ENCODE measurements at places on chromosomes 6 and 20.

GRCh38 chr20:50837532-50838321 lies 42.9 kb downstream of the BCAS4 start:
- peak; percentile 78 for DNase-seq

- no peak for DNase-seq
Measured at GRCh38 chr20:39038495-39038894, 76.4 kb downstream of the DHX35 start.

DNA sequence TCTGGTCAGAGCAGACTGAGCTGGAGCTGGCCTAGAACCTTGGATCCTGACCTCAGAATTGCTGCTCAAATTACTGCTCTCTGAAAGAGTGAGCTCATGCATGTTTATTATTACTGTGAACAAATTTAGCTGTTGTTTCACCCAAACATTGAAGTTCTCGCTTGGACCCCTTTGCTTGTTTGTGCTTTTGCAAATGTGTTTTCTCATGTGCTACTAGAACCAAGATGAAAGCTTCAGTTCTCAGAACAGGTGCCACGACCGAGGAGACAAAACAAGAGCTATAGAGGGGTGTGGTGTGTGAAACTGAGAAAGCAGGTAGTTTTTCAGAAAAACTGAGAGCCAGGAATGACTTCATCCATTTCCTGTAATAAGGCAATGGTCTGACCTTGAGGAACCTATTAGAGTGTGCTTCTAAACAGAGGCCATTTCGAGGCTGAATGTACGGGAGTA lies 50.0 kb upstream of the ESR1 start:
- DNase-seq, result no peak

DNA sequence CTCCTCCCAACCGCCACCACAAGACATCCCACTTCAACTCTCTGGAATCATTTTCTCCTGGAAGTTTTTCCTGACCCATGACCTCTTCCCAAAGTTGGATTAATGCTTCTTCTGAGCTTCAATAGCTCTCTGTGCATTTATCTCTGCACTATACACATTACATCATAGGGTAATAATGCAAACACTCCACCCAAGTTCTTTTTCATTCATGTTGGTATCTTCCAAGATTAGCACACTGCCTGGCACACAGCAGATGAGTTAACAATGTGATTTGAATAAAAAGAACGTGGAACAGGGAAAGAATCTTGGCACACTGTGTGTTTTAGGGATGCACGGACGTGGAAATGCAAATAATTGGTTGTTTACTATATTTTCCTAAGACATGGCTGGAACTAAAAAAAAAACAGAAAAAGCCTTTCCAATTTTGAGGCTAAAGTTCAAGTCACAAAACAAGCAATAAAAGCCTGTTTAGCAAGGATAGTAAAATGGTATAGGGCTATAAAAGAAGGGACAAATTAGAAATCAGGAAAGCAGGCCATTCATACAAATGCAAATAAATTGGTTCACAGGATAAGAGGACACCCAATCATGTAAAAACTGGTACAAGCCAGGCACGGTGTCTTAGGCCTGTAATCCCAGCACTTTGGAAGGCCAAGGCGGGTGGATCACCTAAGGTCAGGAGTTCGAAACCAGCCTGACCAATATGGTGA lies 1.6 kb upstream of the FAM135A start:
- no peak for DNase-seq

DNA sequence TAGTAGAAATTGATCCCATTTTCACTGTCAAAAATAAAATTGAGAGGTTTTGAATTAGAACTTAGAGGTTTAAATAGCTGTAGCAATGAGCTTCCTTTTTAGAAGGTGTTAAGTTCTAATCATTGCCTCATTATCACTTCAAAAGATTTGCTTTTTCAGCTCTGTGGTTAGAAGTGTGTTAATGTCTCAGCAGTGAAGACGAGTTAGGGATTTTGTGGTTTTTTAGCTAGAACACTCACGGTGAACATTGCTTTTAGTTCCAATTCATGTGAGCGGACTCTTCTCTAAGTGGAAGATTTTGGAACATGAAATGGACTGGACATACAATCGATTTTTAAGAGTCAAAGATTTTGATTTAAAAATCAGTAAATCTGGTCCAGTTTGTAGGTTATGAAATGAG lies 12.7 kb upstream of the IFNGR1 start:
- no peak for DNase-seq

DNA sequence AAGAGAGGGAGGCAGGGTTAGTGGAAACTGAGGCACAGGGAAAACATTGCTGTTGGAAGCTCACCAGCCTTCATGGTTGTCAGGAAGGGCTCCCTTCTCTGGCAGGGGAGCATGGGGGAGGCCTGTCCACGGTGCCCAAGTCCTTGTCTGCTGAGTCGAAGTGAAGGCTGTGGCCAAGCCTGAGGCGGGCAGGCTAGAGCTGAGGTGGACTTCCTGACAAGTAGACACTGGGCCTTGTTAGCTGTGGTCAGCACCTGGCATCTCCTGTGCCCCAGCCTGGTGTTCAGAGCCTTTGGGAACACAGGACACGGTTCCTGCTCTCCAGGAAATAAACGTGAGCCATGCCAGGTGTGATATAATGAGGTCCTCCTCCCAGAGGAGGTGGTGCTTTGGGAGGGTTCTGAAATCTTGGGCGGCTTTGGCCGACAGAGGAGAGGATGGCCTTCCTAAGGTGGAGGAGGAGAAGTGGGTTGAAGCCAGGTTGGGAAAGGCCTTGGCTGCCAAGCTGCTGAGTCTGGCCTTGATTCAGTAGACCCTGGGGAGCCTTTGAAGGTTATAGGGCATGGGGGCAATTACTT lies 138.4 kb upstream of the RNF24 start:
- no peak for DNase-seq

DNA sequence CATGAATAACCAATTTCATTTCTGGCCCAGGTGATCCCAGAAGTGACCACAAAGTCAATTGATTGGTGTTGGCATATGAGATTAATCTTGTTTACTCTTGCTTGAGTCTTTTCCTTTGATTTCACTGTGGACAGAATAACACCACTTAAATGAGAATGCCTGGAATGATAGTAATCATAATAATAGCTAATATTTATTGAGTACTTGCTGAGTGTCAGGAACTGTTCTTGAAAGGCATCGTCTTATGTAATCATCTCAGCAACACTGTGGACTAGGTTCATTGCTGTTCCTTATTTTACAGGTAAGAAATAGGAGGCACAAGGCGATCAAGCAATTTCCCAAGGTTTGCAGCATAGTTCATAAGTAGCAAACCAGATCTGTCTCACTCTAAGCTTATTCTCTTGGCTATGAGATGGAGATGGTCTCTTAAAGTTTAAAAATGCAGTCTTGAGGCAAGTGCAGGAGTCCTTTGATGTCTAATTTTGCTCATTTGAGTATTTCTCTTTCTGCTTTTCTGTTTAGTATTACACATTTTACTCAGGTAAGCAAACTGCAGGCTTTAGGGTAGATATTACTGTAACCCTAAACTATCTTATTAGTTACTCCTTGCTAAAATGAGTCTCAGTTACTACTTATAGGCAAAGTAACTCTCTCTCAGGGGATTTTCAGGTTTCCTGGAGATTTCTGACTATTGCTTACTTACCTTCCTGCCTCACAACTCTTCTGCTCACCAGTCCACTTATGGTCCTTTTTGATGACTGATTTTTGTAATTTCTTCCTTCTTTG lies 6.3 kb downstream of the ADGRG6 start:
- no peak for DNase-seq

DNA sequence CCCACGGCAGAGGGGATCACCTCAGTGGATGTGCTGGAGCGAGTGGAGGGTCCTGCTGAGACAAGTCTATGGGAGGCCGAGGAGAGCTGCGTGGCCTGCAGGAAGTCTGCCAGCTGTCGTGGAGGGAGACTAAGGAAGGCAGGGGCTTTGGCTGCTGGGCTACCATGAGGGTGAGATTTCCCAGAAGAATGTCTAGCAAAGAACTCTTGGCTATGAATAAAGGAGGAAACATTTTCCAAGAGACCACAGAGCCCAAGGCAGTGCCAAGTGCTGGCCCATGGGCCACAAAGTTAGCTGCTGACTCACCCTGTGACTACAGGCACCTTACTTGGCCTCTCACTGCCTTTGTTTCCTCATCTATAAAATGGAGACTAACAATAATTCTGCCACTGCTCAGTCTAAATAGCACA lies 73.4 kb downstream of the PRDM1 start:
- peak; percentile 89 for DNase-seq

DNA sequence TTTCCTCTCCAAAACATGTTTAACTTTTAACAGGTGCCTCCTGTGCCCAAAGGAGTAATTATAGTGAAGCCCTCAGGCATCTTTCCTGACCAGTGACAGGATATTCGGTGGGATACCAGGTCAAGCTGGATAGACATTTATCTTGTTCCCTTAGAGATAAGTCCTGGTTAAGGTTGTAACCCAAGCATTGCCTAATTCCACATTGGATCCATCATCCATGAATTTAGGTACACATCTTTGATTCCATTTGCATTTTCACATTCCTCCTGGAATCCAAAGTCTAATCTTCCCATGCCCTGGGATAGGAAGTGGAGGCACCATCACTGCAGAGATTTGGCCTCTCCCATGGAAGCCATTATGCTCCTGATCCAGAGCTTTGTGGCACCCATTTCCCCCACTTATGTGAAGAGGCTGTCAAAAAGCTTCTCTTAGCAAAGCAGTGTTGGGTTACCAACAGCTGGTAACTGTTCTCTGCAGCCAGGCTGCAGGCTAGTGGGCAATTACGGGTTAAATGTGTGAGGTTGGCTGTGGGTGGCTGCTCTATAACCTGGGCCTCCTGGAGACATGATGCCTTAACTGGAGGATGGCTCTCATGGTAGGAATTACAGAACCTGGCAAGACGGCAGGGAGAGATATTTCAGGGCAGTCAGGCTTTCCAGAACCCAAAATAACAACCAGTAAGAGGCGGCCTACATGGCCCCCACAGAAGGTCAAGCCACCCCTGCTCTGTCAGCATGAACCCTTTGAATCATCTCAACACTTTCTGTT lies 96.9 kb upstream of the VGLL2 start:
- no peak for DNase-seq

DNA sequence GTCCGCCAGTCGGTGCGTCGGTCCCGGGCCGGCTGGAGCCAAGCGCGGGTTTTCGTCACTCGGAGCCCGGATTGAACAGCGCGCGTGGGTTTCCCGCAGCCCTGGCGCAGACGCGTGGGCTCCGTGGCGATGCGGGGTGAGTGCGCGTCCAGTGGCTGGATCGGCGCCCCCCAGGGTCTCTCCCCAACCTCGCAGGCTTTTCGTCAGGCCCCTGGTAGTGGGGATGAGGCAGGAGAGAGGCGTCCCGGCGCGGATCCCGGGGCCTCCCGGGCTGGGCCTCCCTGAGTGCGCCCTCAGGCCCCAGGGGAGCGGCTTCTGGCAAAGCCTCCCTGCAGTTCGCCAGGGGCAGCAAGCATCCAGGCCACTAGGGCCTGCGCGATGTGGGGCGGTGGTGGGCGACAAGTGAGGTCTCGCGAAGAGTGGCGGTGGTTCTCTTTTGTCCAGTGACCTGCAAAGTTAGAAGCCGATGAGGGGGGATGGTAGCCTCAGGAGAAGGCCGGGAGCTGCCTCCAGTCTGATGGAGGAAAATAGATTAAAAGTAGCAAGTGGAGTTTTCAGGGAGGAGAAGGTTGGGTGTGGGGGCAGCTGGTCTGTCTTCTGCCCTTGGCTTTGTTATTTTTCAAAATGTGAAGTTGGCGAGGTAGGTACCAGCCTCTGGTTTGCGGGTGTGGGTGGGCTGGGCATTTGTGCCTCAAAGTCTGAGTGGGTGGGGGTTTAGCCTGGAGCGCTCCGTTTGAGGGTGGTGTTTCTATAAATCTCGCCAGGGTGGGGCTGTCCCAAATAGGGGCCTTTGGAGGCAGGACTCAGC lies 1.6 kb downstream of the TOX2 start:
- peak; percentile 46 for DNase-seq

GRCh38 chr6:20693466-20694063 lies 159.3 kb downstream of the CDKAL1 start:
- DNase-seq, result no peak

GRCh38 chr20:63096681-63097335 lies 90.0 kb upstream of the BHLHE23 start:
- DNase-seq, result no peak

DNA sequence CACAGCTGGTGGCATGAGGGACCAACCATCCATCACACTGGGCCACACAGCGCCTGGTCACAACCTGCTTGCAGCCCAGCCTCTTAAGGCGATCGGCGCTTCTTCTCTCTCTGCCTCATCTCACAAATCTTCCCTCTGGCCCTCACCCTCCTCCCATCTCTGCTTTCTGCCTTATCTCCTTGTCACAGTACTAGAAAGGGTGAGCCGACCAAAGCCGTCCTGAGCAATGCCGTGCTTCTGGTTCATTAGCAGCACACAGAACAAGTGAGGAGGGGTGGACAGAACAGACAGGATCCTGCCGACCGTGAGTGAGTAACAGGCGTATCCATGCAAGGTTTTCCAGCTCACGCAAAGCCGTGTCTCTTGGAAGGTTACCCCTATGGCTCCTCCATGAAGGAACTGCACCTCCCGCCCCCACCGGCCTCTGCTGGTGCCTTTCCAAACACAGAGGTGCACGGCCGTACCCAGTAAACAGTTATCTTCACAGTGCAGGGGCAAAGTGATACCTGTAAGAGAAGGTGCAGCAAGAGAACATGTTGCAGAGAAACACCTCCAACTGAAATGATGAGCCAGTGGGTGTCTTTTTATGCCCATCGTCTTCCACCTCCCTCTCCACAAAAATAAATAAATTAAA lies 331.7 kb downstream of the FARS2 start:
- no peak for DNase-seq

- no peak for DNase-seq
Measured at GRCh38 chr6:32794510-32794909, 22.3 kb downstream of the HLA-DOB start.

DNA sequence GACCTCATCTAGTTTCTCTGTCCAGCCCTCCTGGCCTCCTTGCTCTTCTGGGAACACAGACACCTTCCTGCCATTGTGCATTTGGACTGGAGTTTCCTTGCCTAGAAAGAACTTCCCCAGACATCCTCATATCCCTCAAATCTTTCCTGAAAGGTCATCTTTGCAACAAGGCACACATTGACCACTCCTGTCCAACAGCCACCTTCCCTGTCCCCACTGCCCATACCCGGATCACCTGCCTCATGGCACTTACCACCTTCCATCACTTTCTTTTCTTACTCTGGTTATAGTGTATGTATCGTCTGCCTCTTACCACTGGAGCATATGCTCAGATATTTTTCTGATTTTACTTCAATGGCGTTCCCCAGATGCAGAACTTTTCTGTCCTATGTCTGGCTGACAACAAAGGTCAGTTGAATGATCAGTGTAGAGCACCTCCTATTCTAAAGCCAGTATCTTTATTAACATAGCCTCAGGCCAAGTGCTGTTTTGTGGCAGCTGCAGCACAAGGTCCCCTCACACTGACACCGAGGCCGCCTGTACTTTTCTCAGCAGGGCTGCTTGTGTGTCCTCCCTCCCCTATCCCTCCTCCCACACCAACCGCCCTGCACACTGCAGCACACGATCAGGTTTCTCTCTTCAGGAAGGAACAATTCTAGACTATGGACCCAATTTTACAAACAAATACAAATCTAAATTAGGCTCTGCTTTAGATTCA lies 4.1 kb downstream of the HLA-C start:
- DNase-seq, result no peak

Measured in AG08396 (cell line).